ENCODE measurements at places on chromosomes 4 and X. TPM values are rescaled to one million over a fixed set of nuclear protein-coding genes. Genes with fewer than 3 reads are reported as not detected.

MAGED4B gene
- 10.4 TPM for total RNA-seq

SYTL5 gene
- total RNA-seq: 0.34 TPM

TRMT2B gene
- total RNA-seq: 14.0 TPM

PCSK1N gene
- total RNA-seq: 48.4 TPM
